ENCODE measurements at places on chromosomes 16 and 17. TPM values are rescaled to one million over a fixed set of nuclear protein-coding genes. Genes with fewer than 3 reads are reported as not detected.
A peak's percentile ranks its signal among the peaks of the same experiment; 100 is the strongest.

- DNase-seq, result no peak
Observed at GRCh38 chr17:37570527-37571093, 38.6 kb downstream of the SYNRG start.

DNA sequence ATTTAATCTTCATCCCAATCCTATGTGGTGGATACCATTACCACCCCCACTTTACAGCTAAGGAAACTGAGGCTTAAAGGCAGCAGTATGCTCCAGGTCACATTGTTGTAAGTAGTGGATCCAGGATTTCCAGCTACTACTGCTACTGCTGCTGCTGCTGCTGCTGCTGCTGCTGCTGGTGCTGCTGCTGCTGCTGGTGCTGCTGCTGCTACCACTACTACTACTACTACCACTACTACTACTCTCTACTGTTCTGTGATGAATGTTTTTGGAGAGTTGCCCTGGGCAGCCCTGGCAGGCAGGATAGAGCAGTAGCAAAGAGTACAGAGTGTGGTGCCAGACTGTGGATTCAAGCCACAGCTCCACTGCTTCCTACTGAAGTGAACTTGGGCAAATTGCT, 49.3 kb upstream of the SLC12A3 start:
- peak; percentile 15 for DNase-seq

GRCh38 chr16:46607529-46607928, 13.7 kb downstream of the SHCBP1 start:
- no peak for DNase-seq

DNA sequence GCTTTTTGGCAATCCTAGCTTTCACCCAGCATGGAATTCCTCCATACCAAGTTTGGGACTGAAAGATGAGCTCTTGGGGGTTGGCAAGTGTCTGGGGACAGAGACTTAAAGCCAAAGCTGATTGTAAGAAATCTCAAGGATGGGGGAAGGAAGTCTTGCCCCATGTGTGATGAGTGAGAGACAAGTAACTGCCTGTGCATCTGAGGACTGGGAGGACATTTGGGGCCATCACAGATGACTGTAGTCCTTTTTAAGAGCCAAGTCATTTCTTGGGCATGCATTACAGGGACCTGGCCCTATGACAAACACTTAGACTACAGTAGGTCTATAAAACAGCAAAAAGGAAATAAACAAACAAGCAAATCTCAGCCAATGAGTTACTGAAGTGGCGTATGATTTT, 36.3 kb upstream of the CCL2 start:
- DNase-seq, result no peak

- DNase-seq, result peak; percentile 90
Observed at GRCh38 chr16:30351586-30352419, 3.3 kb downstream of the CD2BP2 start.

GRCh38 chr16:26334218-26335111, 642.7 kb downstream of the HS3ST4 start:
- no peak for DNase-seq

- DNase-seq, result peak; percentile 75
Observed at GRCh38 chr17:45973099-45973780, 25.8 kb upstream of the STH start.

DNA sequence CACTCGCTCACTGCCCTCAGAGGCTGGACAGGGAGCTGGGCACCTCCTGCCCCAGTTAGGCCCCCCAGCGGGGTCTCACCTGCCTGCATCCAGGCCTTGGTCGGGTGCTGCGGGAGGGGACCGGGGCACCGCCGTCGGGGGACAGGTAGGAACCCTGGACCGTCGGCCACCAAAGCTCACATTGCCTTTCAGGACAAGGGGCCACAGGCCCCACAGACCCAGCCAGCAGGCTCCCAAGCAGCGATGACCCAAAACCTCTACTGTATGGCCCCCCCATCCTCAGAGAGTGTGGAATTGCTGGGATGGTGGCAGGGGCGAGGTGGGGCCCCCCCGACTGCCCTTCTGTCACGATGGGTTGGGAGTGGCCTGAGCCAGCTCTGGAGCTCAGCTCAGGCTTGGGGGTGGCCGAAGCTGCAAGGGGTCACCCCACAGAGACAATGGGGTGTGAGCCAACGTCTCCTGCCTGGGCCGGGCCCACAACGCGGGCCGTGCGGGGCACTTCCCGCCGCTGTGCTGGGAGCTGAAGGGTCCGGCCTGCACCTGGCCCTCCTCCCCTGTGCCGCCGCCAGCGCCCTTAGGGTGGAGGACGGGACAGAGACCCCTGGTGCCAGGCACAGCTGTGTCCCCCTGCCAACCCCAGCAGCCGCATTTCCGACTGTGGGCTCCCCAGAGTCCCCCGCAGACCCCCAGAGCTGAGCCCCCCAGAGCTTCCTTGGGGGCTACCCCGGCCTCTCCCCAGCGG, 498 bp downstream of the IGFALS start:
- DNase-seq, result peak; percentile 42

DNA sequence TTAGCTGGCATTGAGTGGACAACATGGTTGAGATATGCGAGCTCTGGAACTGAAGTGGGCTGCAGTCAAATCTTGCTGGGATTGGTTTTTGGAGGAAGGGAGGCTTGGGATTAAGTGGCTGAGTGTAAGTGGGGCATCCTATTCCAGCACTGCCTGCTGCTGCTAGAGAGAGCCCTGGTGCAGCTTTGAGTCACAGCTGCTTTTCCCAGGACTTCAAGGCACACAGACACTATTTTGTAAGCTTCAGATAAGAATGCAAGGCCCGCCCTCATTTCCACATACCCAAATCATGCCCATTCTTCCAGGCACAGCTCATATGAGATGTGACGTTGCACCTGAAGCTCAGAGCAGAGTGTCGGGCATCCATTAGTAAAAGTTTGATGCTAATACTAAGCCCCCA, 10.2 kb upstream of the MAF start:
- DNase-seq, result no peak

- DNase-seq, result no peak
Observed at GRCh38 chr16:25031132-25031440, 15.9 kb upstream of the ARHGAP17 start.

DNA sequence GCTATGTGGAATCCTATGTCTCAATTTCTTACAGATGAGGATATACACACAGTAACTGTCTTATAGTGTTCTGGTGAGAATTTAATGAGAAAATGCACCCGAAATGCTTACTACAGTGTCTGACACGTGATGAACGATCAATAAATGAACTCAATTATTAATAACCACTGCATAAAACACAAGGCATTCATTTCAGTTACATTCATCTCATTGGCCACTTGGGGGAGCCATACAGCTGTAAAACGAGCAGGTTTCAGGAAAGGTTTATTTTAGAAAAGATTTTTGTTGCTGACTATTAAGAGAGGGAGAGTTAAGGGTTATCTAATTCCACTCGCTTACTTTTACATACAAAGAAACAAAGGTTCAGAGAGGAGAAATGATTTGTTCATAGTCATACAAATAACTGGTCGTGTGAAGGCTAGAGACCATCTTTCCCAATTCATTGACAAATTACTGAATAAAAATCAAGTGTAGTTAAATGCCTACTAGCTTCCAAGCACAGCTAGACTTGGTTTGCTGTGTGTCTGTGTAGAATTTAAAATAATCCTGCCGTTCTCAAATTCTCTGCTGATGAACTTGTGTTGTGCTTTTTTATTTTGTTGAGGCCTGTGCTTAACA, 160.1 kb downstream of the MAP2K4 start:
- DNase-seq, result no peak

DNA sequence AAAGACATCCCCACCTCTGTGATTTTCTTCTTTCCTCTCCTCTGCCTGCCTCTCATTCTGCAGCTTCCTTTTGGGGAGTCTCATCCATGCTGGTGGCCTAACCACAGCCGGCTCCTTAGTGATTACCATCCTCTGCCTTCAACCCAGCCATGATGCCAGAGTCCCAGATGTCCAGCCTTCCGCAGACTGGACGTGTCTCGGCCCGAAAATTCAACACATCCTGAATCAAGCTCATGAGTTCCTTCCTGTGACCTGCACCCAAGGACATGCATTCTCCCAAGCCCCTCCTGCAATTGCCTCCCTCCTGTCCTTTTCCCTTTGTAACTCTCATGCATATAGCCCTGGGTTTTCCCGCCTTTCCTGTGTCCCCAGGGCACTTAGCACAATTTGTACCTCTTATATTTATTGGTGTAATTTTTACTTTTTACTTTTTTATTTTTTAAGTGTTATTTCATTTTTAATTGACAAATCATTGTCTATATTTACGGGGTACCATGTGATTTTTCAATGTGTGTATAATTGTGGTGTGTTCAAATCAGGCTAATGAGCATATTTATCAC, 1.2 kb upstream of the SLC13A5 start:
- DNase-seq, result no peak

- no peak for DNase-seq
Observed at GRCh38 chr17:73617501-73617900, 26.7 kb downstream of the SDK2 start.

- no peak for DNase-seq
Observed at GRCh38 chr16:47949714-47950113, 206.1 kb downstream of the ABCC12 start.

DNA sequence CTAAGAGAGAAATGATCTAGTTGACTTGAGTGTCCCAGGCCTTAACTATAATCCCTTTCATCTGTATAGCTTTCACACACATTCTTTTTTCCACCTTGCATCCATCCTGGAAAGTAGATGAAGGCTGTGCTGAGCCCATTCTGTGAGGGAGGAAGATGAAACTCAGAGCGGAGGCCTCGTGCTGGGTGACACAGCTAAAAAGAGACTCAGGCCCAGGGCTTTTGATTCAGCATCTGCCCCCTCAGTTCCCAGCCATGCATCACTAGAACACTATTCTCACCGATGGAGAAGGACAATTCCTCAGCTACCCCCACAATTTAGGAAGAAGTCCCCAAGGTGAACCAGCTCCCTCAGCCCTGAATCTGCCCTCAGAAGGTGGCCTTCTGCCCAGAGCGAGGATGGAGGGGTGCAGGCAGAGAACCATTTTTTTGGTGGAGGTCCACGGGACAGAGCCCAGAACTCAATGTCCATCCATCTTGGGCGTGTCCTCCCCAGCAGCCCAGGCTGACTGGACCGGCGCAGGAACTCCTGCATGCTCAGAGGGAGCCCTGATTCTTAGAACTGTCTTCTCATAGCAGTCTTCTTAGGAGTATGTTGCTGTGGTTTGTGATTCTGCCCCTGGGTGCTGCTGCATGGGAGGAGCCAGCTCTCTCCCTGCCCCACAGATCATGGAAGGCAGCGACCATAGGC, 5.8 kb upstream of the MYCBPAP start:
- DNase-seq, result no peak

- DNase-seq, result no peak
Observed at GRCh38 chr17:9287306-9287705, 266.0 kb downstream of the NTN1 start.

- no peak for DNase-seq
Observed at GRCh38 chr16:89064606-89065457, 28.8 kb upstream of the ACSF3 start.

GRCh38 chr17:34580685-34581445, 1.5 kb downstream of the TMEM132E start:
- no peak for DNase-seq

GRCh38 chr16:23679274-23679985, 741 bp downstream of the PLK1 start:
- peak; percentile 56 for DNase-seq

DNA sequence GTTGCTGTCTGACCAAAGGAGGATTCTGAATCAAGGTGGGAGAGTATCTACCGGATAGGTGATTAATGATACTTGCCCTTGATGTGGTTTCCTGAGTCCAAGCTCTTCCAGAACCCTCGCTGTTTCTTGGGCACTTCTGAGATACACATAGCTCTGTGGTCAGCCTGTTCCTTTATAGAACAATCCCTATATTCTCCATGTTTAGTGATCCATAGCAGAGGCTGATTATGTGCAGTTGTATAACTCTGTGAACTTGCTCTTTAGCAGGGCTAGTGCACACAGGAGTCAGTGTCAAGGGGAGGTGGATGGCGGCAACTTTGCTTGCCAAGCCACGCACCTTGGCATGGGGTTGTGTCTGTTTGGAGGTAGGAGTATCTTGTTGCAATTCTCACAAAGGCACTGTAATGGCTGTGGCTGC, 36.1 kb downstream of the ARL4D start:
- DNase-seq, result no peak

- no peak for DNase-seq
Observed at GRCh38 chr17:39799395-39799794, 61.7 kb downstream of the GRB7 start.

DNA sequence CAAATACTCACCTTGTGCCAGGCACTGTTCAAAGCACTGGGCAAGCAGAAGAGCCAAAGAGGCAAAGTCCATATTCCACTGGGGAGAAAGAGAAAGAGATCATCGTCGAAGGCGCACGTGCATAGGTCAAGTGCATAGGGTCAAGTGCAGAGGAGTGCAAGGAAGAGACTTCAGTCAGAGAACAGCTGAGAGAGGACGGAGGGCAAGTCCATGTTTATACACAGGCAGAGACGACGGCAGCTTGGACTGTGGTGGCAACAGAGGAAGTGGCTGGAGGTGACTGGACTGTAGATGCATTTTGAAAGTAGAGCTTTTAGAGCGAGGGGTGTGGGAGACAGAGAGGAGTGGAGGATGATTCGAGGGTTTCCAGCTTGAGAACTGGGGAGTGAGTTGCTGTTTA, 74.7 kb upstream of the SDK2 start:
- DNase-seq, result no peak

GRCh38 chr17:6648181-6648580, 3.2 kb downstream of the MED31 start:
- no peak for DNase-seq

DNA sequence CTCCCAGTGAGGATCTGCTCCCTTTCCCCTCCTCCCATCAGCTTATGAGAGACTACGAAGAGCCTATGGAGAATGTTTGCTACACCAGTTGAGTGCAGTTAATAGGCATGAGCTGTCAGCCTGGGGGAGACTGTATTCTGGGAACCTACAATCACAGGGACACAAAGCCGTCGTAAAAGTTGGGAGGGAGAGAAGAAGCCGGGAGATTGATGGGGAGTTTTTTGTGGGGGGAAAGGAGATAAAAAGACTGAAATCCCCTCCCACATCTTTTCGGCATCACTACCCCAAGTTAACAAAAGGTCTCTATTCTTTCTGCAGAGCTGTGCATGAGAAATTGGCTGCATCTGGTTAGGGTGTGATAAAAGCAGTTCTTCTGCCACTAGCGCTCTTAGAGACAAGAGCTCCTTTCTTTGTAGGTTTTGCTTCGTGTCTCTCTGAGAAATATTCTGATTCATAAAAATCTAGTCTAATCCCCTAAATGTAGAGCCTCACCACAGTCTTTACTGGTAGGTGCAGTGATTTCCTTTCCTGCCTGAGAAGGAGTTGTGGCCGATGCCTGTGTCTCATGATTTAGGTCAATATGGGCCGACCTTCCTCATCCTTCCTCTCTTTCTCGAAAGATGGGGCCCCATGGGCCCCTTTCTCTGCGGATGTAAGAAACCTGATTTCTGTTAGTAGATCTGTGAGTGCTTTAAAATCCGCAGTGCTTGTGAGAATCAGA, 77.4 kb downstream of the BPTF start:
- no peak for DNase-seq

TBX4 gene
- not detected for total RNA-seq

ZPBP2 gene
- total RNA-seq, result not detected

CLDN6 gene
- total RNA-seq, result not detected

KCNJ16 gene
- 0.06 TPM for total RNA-seq

CA4 gene
- 2.3 TPM for total RNA-seq

TOP2A gene
- total RNA-seq, result 2.6 TPM

RTN4RL1 gene
- 5.7 TPM for total RNA-seq

FN3K gene
- 43.2 TPM for total RNA-seq

TMEM235 gene
- not detected for total RNA-seq

EVPLL gene
- total RNA-seq, result not detected

NXN gene
- 14.7 TPM for total RNA-seq

TAC4 gene
- not detected for total RNA-seq

Data from right cardiac atrium (tissue), 5 donors.